ENCODE measurements at places on chromosomes 7 and 10.

DNA sequence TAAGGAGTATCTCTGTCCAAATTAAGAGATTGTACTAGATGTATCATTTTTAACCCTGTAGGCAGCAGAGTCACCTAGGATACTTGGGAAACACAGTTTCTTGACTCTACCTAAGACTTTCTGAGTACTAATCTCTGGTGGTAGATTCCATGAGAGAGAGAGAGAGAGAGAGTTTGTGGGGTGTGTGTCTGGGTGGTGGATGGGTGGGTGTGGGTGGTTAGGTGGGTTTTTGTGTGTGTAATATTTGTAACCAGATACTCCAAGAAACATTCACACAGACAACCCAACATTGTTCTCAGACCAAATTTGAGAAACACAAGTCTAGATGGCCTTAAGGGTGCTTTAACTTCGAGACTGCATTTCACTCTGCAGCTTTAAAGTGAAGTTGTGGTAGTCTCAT is 215.2 kb downstream of the PRKG1 start:
- no peak for DNase-seq

DNA sequence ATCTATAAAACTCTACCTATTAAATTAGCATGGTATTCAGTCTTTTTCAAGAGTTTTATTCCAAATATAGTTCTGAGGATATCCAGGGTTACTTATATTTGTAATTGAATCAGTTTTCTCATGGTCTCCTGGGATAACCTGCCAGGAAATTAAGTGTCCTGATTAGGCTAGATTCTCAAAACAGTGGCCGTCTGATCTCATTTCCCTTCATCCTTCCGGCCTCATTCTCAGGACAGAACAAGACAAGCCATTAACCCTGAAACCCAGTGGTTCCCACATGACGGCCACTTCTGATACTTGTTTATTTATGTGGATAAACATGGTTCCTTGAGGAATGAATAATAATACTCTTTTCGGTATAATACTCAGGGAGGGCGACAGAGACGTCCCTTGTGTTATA is 417.6 kb upstream of the POT1 start:
- DNase-seq, result no peak

DNA sequence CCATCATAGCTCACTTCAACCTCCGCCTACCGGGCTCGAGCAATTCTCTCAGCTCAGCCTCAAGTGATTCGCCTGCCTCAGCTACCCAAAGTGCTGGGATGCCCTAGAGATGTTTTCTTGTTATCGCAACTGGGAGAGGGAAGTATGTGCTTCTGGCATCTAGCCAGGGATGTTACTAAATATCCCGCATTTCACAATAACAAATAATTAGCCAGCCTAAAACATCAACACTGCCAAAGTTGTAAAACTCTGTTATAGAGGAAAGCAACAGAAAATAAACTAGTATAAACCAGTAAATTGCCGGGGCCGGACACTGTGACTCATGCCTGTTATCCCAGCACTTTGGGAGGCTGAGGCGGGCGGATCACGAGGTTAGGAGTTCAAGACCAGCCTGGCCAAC is 7.2 kb downstream of the INA start:
- DNase-seq, result no peak

GRCh38 chr10:123614888-123615287 is 51.3 kb upstream of the GPR26 start:
- peak; percentile 6 for DNase-seq

- DNase-seq, result no peak
Measured at GRCh38 chr7:41779918-41780317, 77.0 kb upstream of the INHBA start.

GRCh38 chr10:118241229-118242137 is 100.6 kb downstream of the FAM204A start:
- peak; percentile 39 for DNase-seq

DNA sequence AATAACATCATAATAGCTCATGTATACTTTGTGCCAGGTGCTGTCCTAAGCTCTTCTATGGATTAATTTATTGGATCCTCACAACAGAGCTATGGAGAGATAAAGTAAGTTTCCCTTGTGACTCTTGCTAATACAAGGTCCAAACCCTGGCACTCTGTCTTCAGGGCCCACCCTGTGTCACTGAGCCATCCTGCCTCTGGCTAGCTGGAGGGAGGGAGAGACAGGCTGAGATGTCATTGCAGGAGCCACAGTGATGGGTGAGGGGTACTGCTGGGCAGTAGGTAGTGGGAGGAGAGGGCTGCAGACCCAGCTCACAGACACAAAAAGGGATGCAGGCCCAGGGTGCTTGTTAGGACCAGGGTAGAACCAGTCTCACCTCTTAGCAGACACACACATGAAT is 16.9 kb downstream of the GCK start:
- no peak for DNase-seq

- DNase-seq, result no peak
Measured at GRCh38 chr10:43295436-43295835, 28.6 kb upstream of the RASGEF1A start.

DNA sequence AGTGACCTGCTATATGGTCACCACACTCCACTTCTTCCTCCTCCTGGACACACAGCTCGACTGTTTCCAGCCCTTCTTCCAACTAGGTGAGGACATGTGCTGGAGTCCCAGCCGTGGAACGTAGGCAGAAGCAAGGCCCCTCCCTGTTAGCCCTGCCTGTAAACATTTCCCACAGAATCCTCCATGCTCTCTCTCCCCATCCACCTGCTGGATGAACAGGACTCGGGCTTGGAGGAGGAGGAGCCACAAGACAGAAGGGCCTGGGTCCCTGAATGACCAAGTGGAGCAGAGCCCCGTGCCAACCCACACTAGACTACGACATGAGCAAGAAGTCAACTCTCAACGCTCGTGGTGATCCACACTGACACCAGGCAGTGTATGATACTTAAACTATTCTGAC is 9.9 kb downstream of the CNPY1 start:
- no peak for DNase-seq

- DNase-seq, result no peak
Measured at GRCh38 chr7:15334536-15335263, 227.1 kb downstream of the AGMO start.

- DNase-seq, result no peak
Measured at GRCh38 chr7:9498303-9498702, 1064.9 kb downstream of the NXPH1 start.

DNA sequence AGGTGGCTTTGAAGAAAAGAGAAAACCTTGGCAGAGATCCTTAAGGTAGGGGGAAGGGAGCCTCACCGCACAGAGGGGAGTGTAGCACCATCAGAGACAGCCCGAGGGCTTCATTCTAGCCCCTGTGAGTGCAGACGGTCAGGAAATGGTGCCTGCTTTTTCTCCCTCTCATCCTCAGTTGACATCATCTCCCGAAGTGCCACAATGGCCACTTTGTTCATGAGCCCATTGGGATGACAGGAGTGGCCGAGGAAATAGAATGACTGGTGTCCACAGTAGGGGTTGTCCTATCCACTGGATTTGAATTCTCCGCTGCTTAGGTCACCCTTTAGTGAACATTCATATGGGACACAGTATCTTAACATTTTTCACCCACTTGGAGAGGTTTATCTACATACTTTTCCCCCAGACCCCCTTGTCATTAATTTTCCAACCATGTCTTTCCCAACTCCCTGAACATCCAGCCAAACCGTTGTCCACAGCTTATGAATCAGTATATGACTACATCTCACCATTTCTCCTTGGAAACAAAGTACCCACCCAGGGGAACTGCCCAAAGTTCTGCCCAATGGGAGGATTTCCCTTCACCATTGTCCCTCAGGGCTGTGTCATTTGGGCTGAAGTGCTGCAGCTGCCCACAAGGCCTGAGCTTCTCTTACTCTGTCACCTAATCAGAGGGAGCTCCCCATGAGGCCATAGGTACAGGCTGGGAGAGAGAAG is 108.8 kb downstream of the ADCY1 start:
- no peak for DNase-seq

- DNase-seq, result no peak
Measured at GRCh38 chr7:140360697-140361229, 37.6 kb downstream of the SLC37A3 start.

DNA sequence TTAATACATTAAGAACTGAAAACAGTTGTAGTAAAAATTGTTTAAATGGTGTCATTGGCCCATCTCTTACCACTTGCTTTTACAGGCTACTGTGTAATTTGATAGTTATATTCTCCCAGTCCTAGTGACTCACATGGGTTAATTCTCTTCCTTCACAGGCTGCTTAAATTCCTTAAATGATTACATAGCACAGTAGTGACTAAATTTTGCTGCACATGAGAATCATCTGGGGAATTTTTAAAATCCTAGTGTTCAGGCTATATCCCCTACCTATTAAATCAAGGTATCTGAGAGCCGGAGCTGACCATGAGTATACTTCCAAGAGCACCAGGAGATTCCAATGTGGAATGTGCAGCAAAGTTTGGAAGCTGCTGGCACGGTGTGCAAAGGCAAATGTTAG is 45.3 kb upstream of the ZNF800 start:
- DNase-seq, result no peak

GRCh38 chr7:88396295-88396947 is 89.7 kb upstream of the STEAP4 start:
- DNase-seq, result no peak

- no peak for DNase-seq
Measured at GRCh38 chr7:27112361-27112760, 9.9 kb upstream of the HOXA2 start.

DNA sequence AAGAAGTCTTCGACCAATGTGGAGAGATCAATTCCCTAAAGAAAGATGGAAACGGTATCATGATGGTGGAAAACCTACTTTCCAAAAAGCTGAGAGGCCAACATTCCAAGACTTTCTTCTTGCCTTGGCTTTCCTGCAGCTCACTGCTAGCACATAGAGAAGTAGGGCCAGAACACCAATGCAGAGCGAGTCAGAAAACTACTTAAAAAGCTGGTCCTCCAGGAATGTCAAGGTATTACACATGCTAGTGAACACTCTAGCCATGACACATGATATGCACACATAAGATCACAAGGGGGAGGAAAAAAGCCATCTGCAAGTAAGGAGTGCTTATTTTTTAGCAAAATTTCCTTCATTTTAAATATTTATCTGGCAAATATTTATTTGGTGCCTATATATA is 22.7 kb downstream of the GPAM start:
- no peak for DNase-seq

DNA sequence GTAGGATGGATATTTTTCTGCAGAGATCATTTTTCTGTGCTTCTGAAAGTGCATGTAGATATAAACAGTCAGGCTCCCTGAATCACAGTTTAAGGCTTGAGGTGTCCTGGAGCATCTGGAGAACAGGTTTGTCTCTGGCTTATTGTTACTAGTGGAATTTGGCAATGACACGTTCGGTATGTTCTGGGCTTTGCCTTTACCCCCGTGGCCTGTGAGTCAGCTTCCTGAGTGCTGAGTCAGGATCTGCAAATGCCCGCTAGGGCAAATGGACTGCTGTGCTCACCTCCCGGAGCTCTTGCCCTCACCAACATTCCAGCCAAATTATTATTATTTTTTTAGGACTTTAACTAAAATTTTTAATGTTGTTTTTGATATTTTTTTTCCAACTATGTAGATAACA is 192.5 kb upstream of the PRSS1 start:
- DNase-seq, result no peak

DNA sequence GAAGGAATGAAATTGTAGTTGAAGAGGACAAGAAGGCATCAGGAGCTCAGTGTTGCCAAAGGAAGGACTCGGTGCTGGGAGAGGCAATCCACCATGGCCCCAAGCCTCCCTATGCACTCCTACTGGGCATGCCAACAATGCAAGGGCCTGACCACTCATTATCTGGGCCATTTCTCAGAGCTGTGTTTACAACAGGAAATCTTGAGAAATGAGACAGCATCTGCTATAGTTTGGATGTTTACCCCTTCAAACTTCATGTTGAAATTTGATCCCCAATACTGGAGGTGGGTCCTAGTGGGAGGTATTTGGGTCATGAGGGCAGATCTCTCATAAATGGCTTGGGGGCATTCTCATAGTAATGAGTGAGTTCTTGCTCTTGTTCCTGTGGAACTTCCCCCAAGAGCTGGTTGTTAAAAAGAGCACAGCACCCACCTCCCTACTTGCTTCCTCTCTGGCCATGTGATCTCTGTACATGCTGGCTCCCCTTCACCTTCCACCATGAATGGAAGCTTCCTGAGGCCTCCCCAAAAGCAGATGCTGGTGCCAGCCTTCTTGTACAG is 50.8 kb upstream of the AOAH start:
- no peak for DNase-seq

GRCh38 chr7:92569137-92569536 is 21.1 kb downstream of the FAM133B start:
- no peak for DNase-seq

GRCh38 chr10:105023211-105024111 is 382.4 kb downstream of the SORCS3 start:
- no peak for DNase-seq

DNA sequence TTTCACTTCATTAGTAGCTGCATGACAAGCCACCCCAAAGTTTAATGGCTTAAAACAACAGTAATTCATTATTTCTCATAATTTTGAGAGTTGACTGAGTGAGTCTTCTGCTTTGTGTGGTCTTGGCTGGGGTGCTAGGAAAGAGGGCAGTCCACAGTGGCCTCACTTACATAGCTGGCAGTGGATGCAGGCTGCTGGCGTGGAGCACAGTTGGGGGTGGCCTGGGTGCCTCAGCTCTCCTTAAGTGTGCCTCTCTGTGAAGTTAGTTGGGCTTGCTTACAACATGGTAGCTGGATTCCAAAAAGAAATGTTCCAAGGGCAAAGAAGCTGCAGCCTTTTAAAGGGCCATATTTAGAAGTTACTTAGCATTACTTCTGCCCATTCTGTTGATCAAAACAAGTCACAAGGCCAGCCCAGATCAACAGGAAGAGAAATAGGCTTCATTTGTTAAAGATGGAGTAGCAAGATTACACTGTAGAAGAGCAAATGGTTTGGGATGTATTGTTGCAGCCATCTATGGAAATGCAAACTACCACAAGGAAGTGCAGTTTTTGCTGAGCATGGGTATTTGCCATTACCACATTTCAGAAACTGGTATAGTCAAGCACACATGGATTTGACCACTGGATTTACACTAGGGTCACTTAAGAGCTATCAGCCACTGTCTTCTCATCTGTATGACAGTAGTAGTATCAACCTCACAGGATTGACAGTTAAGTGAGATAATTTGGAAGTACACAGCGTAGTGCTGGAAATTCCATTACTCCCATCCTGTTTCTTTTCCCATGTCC is 33.6 kb downstream of the ZEB1 start:
- DNase-seq, result no peak

DNA sequence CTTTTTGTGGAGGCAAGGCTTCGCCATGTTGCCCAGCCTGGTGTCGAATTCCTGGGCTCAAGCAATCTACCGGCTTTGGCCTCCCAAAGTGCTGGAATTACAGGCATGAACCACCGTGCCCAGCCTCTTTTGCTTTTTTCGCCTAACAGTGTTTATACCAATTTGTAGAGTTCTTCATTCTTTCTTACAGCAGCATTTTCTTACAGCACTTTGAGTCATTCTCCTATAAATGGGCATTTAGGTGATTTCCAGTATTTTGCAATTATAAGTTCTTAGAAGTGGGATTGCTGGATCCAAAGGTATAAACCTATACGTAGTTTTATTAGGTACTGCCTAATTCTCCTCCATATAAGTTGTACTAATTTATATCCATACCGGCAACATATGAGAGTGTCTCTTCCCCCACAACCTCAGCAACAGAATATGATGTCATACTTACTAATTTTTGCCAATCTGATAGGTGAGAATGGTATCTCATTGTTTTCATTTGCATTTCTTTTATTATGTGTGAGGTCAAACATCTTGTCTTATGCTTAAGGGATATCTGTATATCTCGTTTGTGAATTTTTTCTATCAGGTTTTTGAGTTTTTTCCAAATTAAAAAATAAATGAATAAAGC is 39.1 kb downstream of the SUFU start:
- DNase-seq, result no peak

GRCh38 chr10:5654218-5654755 is 12.1 kb downstream of the ASB13 start:
- no peak for DNase-seq

GRCh38 chr7:50359995-50360925 is 55.7 kb downstream of the IKZF1 start:
- no peak for DNase-seq
